Stimulated activated CD8-positive, alpha-beta memory T cell treated with anti-CD3 and anti-CD28 coated beads, Interleukin-4, amount 100 ng/mL, for 24 hours (primary cell): ENCODE measurements at places on chromosomes 2 and 18.

DNA sequence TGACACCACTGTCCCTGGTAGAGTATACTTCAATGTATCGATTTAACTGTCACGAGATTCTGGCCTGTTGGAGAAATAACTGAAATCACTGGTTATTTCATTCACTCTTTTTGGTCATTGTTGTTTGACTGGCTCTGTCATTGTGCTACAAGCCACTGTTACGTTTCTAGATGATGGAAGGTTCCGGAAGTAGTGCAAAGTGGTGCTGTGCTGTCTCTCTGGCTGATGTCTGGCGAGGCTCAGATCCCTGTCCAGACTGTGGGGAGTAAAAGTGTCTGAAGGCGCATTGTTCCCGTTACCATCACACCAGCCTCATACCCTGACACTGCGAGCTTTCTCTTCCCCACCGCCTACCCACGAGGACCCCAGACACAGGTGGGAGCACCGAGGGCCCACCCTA is 11.7 kb downstream of the CNDP1 start:
- DNase-seq = no peak

DNA sequence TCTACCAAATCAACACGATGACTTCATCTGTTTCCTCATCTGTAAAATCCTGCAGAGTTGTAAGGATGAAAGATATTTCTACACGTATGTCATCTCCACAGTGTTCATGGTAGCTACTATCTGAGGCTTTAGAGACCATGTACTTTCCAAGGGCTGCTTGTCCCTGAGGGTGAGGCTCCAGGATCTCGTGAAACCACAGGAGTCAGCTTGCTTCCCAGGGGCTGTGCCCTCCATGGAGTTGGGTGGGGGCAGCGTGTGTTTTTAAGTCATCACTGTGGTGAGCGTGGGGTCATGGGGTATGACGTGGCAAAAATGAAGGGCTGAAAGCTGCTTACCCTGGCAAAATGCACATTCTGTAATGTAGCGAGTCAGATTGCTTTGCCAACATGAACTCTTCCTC is 81.6 kb downstream of the ASAP2 start:
- no peak for DNase-seq

DNA sequence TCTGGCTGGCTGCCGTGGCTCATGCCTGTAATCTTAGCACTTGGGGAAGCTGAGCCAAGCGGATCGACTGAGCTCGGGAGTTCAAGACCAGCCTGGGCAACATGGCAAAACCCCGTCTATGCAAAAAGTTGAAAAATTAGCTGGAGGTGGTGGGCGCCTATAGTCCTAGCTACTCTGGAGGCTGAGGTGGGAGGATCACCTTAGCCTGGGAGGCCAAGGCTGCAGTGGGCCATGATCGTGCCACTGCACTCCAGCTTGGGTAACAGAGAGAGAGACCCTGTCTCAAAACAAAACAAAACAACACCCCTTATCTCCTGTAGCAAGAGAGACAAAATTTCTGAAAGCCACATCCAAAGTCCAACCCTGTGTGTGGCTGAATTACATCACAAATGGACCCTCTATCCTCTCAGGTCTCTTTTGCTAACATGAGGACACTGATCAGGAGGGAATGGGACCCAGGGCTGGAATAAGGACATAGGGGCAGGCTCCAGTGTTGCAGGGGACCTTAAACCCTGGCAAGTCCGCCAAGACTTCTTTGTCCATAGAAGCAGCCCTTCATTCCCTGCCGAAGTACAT is 64.8 kb downstream of the PSMG2 start:
- no peak for DNase-seq

DNA sequence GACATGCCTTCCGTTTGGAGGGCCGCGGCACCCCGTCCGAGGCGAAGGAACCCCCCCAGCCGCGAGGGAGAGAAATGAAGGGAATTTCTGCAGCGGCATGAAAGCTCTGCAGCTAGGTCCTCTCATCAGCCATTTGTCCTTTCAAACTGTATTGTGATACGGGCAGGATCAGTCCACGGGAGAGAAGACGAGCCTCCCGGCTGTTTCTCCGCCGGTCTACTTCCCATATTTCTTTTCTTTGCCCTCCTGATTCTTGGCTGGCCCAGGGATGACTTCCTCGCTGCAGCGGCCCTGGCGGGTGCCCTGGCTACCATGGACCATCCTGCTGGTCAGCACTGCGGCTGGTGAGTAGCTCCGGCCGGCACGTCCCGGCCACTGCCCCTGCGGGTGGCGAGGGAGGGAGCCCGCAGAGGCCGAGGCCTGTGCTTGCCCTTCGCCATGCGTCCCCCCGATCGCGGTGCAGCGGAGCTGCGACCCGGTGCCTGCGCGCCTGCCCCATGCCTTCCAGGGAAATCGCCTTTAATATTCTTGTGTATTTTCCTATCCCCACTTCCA is 1.2 kb downstream of the BMPR2 start:
- no peak for DNase-seq

GRCh38 chr18:56402872-56403516 is 235.4 kb downstream of the TXNL1 start:
- DNase-seq = no peak

DNA sequence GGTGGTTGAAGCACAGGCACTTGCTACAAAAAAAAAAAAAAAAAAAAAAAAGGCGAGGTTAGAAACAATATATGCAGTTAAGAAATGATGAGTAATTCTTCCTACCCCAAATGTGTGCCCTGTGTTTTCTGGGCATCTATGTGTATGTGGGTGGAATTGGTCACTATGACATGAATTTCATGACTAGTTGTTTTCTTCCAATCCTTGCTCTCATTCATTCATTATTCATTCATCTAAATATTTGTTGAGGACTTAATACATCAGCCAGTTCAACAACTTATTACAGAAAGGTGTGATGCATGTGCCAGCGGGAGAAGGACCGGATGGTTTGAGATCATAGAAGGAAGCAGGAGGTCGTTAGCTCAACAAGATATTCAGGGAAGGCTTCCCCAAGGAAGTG is 8.3 kb upstream of the EGR4 start:
- DNase-seq = no peak

- no peak for DNase-seq
Measured at GRCh38 chr2:235630718-235631296, 137.0 kb downstream of the AGAP1 start.

GRCh38 chr2:208092093-208092832 is 32.1 kb downstream of the CRYGD start:
- DNase-seq = no peak

DNA sequence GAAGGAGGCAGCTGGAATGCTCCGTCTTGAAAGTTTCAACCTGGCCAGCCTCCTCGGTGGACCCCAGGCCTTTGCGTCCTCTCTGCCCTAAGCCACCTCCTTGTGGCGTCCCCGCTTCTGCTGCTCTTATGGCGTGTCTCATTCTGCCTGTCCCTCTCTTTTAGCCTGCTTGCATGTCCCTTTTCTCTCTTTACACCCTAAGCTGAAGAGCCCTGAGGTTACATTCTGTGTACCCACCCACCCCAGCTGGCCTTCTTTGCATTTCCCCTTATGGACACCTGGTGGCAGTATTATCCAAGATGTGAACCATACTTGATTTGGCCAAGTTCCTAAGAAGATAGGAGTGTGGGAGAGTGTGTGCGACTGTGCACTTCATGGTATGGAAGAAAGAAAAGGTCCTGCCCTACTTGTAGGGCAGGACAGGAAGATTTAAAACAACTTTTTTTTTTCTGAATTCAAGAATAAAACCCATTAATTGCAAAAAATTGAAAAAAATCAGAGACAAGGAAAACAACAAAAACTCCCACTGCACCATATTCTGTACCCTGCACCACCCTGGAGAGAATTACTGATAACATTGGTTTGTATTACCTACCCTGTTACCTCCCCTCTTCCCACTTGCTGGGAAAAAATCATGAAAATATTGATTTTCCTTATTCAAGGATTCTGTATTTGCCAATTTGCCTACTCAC is 77.4 kb downstream of the DYSF start:
- DNase-seq = no peak

DNA sequence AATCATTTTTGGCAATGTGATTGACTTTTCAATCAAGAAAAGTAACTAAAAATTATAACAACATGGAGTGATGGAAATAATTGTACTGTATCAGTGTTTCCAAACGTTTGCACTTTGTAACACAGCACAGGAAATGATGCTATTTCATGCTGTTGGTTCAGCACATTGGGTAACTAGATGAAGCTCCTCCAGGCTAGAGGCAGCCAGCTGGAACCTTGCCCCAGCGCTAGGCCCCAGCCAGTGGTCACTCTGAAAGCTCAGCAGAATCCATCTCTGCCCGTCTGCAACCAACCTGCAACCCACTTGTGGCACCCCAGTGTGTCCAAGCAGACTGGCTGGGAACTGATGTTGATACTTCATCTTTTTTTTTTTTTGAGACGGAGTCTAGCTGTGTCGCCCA is 15.3 kb downstream of the UNC50 start:
- no peak for DNase-seq

- no peak for DNase-seq
Measured at GRCh38 chr2:30940839-30941238, 133.6 kb upstream of the CAPN13 start.

DNA sequence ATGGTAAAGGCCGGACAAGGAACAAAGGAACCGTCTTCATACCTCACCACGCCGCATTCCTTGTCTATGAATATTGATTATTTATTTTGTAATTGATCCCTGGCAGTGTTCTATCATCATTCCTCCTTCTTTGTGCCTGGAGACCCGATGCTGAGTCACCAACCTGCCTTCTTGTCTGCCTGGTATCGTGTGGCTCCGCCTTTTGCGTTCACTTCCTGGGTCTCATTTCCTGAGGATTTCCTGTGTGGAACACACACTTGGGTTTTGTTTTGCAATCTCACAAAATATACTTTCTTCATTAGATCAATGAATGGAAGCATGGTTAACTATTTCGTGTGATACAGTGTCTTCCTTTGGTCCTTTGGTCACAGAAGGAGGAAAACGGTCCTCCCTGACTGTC is 95.5 kb upstream of the SNTG2 start:
- no peak for DNase-seq

GRCh38 chr2:8543383-8544170 is 138.3 kb upstream of the ID2 start:
- DNase-seq = peak; percentile 55

- peak; percentile 31 for DNase-seq
Measured at GRCh38 chr18:58687871-58688308, 16.6 kb downstream of the MALT1 start.
